Central memory CD4-positive, alpha-beta T cell (primary cell): ENCODE measurements at places on chromosomes 1 and 21.
A peak's percentile ranks its signal among the peaks of the same experiment; 100 is the strongest.

GRCh38 chr21:36430841-36431240, 45.6 kb downstream of the CHAF1B start:
- DNase-seq: no peak

DNA sequence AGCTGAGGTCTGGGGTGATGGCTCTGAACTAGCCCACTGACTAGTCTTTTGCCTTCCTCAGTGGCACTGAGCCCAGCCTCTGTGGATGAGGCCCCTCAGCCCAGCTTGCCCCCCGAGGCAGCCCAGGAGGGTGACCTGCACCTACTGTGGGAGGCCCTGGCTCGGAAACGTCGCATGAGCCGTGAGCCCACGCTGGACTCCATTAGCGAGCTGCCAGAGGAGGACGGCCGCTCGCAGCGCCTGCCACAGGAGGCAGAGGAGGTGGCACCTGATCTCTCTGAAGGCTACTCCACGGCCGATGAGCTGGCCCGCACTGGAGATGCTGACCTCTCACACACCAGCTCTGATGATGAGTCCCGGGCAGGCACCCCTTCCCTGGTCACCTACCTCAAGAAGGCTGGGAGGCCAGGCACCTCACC, 87.8 kb downstream of the TRIM11 start:
- DNase-seq: no peak

DNA sequence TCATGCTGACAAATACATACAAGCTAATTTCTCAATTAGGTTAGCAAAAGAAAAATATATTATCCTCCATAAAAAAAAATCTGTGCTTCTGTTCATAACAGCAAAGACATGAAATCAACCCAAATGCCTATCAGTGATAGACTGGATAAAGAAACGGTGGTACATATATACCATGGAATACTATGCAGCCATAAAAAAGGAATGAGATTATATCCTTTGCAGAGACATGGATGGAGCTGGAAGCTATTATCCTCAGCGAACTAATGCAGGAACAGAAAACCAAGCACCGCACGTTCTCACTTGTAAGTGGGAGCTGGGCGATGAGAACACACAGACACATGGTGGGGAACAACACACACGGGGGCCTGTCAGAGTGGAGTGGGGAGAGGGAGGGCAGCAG, 84.0 kb upstream of the PALMD start:
- DNase-seq: no peak

DNA sequence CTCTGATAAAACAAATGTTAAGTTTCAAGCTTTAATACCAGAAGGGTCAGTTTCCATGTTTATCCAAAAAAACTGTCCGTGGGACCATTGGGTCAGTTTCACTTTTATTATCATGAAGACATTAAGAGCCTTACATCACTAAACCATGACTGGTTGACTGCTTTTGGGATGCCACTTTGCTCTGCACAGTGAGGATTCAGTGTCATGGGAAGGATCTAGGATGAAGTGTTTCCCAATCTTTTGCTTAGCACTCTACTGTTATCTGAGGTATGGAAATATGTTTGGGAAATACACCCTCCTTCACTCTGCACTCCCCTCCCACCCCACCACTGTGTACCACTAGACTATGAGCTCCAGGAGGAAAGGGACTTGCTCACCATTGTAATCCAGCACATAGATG, 16.3 kb downstream of the RPS6KC1 start:
- no peak for DNase-seq

DNA sequence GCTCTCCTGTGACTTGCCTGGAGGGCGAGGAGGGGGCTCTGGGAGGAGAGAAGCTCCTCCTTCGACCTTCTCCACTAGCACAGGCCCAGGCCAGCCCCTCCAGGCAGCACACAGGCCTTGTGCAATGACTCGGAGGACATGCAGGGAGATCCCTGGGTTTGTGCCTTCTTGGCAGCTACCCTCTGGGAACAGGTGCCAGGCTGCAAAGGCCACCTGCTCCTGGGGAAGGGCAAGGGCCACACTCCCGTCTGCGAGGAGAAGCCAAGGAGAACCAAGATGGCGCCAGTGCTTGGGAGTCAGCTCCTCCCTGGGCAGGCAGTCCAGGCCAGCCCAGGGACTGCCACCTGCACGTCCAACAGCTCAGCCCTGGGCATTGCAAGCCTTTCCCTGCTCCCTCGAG, 15.3 kb downstream of the CASZ1 start:
- DNase-seq: no peak

DNA sequence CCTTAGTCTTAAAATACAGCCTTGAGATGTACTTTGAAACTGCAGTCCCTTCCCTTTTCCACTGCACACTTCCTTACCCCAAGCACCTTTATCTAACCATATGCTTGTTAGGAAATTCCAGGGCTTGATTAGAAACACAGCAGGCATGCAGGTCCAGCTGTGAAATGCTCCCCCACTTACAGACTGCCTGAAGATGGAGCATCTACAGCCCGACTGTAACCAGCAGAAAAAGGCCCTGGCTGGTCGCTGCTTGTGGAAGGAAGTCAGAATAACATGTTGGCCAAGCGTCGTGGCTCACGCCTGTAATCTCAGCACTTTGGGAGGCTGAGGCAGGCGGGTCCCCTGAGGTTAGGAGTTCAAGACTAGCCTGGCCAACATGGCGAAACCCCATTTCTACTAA, 37.2 kb downstream of the VN1R5 start:
- DNase-seq: no peak

DNA sequence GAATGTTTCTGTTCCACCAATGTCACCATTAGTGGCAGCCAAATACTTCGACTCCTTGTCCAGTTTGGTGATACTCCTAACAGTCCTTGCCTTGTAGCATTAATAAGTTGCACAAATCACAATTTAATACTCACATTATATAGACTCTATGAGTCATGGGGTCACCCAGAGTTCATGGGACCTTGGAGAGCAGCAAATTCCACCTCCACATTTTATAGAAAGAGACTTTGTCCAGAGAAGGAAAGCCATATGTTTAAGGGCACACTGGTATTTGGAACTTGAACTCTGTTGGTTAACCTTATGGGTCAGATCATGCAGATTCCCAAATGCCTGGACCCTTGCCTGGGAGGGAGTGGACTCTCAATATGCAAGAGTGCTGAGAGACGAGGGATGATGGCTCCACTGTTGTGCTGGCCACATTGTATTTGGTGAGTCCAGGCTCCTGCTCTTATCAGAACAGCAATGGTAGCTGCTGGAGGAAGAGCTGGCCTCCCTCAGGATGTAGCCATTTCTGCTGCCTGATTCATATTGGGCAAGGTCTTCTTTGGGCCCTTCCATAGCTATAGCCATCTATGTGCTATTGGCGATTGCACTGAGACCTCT, 30.6 kb downstream of the DNAJC6 start:
- no peak for DNase-seq

- DNase-seq: peak; percentile 60
Observed at GRCh38 chr1:198699167-198700015, 60.6 kb downstream of the PTPRC start.

DNA sequence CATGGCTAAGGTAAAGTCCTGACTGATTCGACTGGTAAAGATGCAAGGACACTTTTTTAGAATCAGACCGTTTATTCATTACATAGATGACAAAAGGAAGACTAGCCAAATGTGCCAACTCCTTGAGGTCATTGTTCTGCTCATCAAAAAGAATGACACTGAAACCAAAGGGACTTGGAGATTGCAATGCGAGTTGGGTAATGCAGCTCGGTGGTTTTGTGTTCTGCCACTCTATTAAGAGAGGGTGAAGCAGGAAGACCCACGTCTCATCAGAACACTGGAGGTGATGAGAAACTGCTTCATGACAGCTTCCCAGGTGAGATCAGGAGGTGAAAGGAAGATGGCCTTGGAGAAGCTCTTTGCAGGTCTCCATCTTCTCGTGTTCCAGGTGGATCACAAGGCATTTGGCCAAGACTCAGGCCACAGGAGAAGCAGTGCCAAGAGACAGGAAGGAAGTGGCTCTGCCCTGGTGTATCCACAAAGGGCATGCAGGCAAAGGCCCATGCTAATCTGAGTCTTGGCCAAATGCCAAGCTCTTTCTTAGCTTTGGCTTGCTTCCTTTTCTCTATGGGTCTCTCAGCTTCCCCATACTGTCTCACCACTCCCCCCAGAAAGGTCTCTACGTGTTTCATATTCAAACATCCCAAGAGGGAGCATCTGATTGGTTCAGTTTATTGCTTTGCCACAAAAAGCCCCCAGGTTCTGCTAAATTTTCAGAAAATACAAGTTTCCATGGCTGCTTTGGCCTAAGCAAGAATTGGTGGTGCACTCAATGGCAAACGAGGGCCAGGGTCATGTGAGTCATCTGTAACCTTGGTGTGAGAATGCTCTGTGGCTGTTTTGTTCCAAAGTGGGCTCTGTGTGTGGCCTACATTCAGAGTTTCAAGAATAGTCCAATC, 5.7 kb upstream of the CCT8 start:
- peak; percentile 31 for DNase-seq

DNA sequence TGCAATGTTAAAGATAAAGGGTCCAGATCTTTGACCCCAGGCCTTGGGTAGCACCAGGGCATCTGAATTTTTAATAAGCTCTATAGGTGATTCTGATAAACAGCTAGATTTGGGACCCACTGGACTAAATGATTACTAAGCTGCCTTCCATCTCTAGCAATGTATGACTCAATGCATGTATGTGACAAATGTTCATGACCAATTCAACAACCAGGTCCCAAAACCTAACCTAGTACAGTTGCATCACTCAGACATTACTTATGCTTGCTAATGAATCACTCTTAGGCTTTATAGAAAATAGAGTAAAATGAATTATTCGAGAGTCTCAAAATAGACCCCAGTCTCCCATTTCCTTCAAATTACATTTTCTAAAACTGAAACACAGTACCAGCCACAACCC, 35.5 kb downstream of the RCAN1 start:
- no peak for DNase-seq

GRCh38 chr1:168906367-168906766, 177.4 kb upstream of the DPT start:
- no peak for DNase-seq

DNA sequence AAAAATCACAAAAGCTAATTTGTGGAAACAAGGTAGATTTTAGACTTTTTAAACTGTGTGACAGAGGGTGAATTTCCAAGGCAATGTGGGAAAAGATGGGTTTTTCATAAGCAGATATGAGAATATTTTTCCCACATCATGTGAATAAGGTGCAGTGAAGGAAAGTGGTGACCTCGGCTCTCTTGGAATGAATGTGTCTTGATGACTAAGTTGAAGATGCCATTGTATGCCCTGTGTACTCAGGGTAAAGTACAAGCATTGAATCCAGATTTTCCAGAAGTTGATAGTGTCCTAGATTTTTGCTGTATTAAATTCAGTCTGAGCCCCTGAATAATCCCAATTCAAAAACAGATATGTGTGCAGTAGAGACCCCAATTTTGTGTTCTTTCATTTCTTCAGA, 442.6 kb upstream of the ADGRL2 start:
- DNase-seq: no peak

DNA sequence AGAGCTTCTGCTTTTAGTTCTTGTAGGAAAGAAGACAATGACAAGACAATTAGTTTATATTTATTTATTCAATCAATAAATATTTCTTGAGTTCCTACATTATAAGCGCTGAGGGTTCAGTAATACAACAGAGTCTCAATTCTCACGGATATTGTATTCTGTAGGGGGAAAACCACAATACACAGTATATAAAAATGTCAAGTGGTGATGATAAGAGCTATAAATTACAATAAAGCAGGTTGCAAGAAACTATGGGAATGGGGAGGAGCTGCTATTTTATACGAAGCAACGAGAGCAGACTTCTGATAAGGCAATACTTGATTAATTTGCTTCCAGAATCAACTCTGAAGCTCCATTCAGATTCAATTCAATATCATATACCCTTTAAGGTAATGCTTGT, 10.6 kb upstream of the XCL1 start:
- DNase-seq: no peak

GRCh38 chr1:30682396-30683275, 40.7 kb downstream of the MATN1 start:
- no peak for DNase-seq

- DNase-seq: no peak
Observed at GRCh38 chr1:100506217-100506616, 31.7 kb upstream of the GPR88 start.

DNA sequence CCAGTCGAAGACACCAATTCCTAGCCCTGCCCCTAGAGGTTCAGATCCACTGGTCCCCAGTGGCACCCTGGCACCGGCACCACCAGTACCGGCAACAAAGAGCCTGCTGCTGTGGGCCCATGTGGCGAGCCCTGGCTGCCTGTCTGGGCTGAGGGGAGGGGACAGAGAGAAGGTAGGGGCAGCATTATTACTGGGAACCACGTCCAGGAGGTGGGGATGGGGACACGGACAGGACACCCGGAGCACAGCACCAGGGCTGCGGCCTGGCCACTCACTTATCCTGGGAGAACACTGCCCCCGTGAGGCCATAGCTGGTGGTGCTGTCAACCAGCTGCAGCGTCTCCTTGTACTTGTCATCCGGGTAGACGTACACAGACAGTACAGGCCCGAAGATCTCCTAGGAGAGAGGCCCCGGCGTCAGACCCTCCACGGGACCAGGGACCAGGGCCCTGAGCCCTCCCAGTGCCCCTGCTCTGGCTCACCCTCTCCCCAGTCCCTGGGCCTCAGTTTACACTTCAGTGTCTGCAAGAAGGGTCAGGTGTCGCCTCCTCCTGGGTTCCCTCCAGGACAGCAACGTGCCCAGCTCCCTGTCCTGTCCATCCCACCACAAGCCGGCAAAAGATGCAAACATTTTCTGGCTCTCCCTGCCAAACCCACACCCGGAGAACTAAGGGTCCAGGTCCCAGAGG, 15.8 kb upstream of the TAS1R2 start:
- peak; percentile 42 for DNase-seq

- DNase-seq: no peak
Observed at GRCh38 chr1:106134561-106134960, 921.9 kb upstream of the PRMT6 start.

- no peak for DNase-seq
Observed at GRCh38 chr1:211642870-211643269, 32.6 kb downstream of the NEK2 start.

DNA sequence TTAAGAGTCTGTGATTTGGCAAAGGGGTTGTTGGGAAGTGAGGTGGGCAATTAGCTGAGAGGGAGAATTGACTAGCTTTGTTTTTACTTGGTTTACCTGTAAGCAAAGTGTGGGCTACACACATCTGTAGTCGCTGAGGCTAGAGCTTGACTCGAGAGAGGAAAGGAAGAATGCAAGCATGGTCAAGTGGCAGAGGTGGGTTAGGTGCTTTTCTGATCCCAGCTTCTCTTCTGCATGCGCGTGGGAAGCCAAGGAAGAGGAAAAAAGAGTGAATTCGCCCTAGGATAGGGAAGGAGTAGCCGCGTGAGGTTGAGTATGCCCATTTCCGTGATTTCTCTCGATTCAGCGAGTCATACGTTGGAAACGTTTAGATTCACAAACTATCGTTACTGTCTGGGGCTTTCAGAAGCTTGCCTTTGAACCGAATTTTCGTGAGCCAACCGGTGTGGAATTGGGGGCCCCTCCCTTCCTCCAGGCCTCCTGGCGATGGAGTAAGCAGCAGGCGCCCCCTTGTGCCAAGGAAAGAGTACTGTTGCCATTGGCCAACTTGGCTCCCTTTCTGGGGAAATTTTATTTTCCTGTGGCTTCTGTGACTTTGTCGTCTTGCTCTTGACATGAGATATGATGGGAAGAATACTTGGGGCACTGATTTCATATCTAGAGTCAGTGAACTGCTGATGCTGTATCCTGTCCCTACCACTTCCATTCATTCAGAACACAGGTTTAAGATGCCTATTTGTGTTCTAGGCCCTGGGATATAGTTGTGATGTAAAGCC, 1.3 kb downstream of the PIGV start:
- DNase-seq: peak; percentile 85
